Peyer's patch (tissue), 4 donors: ENCODE measurements at places on chromosomes 1 and 21. TPM values are rescaled to one million over a fixed set of nuclear protein-coding genes. Genes with fewer than 3 reads are reported as not detected.

The CYP4X1 gene
- total RNA-seq: 21.5 TPM

The FCRL6 gene
- 2.4 TPM for total RNA-seq

GRCh38 chr1:235176486-235176885, 15.4 kb upstream of the RBM34 start:
- no peak overlapping the region for H3K27ac ChIP-seq
- no peak for DNase-seq
- no peaks in the 10 kb centered on the region for H3K4me1 ChIP-seq
- no peak overlapping the region for H3K4me3 ChIP-seq
- H3K36me3 ChIP-seq: no peaks in the 10 kb centered on the region
- no peaks in the 10 kb centered on the region for H3K27me3 ChIP-seq

DNA sequence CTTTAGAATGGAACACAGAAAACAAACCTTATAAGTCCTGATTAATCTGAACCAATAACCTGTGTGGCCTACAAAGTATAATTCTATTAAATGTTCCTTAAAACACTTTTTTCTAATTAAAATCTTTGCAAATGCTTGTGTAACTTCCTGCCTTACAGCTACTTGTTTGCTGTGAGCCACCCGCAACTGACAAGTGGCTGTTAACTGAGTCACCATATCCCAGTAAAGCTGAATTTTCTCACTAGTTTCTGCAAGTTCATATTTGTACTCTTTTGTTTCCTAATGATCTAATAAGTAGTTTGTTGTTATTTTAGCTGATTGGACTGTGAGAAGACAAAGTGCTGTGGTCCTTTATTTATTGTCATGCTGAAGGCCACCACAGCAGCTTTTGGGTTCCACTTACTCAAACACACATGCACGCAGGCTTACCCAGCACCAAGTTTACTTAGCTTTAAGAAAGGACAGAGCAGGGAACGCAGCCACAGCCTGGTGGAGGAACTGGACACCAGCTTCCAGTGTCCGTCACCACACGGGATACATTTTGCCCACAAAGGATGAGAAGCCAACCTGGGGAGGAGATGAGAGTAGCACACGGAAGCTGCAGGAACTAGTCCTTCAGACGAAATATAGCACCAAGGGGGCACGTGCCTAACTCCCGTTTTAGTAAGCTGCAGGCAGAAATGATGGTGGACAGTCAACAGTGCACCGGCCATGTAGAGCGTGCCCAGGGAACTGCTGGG, 47.8 kb downstream of the LCA5L start:
- no peak overlapping the region for H3K27ac ChIP-seq
- H3K27me3 ChIP-seq: no peaks in the 10 kb centered on the region
- H3K4me1 ChIP-seq: no peaks in the 10 kb centered on the region
- no peak overlapping the region for H3K4me3 ChIP-seq
- H3K36me3 ChIP-seq: peaks cover 56% of the 10 kb centered on the region

- H3K27me3 ChIP-seq: no peaks in the 10 kb centered on the region
- H3K27ac ChIP-seq: no peak overlapping the region
- no peaks in the 10 kb centered on the region for H3K4me1 ChIP-seq
- H3K4me3 ChIP-seq: no peak overlapping the region
- DNase-seq: no peak
- no peaks in the 10 kb centered on the region for H3K36me3 ChIP-seq
Measured at GRCh38 chr1:41957568-41957967, 38.8 kb upstream of the HIVEP3 start.

DNA sequence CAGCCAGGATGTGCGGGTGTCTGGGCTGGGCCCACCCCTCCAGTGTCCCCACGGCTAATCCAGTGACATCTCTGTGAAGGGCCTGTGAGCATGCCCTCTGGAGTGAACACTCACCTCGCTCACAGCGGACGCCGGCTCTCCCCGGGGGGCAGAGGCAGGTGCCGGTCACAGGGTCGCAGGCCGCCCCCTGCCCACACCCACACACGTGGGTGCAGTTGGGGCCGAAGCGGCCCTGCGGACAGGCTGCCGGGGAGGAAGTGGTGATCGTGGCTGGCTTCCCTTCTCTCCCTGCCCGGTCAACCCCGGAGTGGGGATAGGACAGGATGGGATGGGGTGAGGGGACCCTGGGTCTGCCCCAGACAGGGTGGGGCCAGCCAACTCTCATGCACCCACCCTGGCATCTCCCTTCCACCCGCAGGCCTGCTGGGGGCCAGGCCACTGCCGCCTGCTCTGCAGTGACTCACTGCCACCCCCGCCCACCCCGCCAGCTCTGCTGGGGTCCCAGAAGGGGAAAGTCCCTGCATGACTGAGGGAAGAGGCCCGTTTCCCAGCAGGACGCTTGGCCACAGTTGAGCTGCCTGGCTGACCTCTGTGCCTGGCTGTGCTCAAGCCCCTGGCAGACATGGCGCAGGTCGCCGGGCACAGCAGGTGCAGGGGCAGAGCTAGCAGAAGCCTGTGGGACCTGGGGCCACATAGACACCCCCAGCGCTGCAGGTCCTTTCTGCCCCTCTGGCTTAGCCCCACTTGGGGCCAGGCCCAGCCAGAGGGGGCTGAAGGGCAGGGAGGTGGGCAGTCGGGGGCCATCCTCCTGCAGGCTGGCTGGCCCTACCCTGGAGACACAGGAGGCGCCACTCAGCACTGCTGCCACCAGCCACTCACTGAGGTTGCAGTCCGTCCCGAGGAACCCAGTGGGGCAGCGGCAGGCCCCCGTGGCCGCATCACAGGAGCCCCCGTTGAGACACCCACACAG, 41.6 kb downstream of the ARHGEF16 start:
- no peaks in the 10 kb centered on the region for H3K27me3 ChIP-seq
- DNase-seq: no peak
- no peak overlapping the region for H3K4me3 ChIP-seq
- H3K4me1 ChIP-seq: no peaks in the 10 kb centered on the region
- H3K36me3 ChIP-seq: no peaks in the 10 kb centered on the region

DNA sequence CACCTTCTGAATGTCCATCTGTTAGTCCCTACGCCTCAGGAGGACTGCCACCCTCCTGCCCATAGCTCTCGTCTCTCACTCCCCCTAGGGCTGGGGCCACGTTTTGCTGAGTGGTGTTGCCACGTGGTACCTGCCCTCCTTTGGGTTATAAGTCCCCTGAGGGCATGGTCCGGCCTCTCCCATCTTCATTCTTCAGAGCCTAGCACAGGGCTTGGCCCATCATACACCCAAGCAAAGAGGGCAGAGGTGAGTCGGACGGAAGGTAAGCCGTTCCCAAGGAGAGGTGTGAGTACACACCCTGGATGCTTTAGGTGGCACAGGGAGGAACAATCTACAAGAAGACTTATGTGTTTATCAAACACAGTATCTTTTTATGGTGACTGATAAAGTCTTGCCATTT, 10.9 kb downstream of the PADI2 start:
- H3K36me3 ChIP-seq: no peaks in the 10 kb centered on the region
- H3K4me3 ChIP-seq: no peak overlapping the region
- H3K27ac ChIP-seq: peak overlapping the region; percentile 74
- peak; percentile 83 for DNase-seq
- no peaks in the 10 kb centered on the region for H3K4me1 ChIP-seq
- H3K27me3 ChIP-seq: no peaks in the 10 kb centered on the region

DNA sequence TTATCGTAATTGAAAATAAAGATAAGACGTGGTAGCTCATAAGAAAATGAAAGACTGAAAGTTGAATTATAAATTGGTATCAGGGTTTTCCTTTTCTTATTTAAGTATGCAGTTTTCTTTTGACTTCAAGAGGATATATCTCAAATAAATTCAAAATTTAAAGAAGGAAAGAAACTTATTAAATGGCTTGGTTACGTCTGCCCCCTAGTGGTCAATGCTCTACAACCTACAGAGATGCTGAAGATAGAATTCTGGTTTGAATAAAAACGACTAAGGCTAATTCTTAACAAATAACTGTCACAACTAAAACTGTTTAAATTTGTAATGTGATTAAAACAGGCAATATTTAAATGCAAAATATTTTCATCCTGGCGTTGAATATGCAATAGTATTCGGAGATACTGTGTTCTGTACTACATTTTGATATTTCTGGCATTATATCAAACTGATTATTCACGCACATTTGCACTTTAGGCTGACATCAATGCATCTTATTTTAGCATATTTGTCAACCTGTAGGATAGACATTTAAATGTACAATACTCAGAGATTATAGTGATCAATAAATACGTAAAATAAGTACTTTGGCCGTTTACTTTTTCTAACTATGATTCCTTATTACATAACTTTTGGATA, 26.8 kb downstream of the IFI44 start:
- no peak overlapping the region for H3K4me3 ChIP-seq
- no peaks in the 10 kb centered on the region for H3K27me3 ChIP-seq
- H3K4me1 ChIP-seq: no peaks in the 10 kb centered on the region
- no peak for DNase-seq

DNA sequence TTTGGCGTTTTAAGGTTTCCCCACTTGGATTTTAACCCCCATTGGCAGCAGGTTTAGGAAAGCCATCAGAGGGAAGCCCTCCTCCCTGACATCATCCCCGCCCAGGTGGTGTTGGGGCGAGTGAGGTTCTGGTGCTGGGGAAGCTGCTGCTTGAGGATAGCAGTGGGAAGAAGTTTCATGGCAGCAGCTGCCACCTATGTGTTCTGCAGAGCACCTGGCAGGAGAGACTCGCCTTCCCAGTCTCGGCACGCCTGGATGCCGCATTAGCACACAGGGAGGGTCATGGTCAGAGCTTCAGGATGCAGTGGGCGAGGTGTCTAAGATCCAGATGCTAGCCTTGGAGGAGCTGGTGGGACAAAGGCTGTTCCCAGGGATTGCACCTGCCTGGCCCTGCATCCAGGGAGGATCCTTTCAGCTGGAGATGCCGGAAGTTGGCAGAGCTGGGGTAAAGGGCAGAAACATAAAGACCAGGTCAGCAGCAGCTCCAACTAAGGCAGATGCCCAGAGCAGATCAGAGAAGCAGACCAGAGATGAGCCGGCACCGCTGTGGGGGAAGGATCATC, 33.9 kb downstream of the ABCG1 start:
- H3K27ac ChIP-seq: no peak overlapping the region
- H3K36me3 ChIP-seq: no peaks in the 10 kb centered on the region
- no peaks in the 10 kb centered on the region for H3K27me3 ChIP-seq
- no peak overlapping the region for H3K4me3 ChIP-seq
- H3K4me1 ChIP-seq: peaks cover 11% of the 10 kb centered on the region
- no peak for DNase-seq

DNA sequence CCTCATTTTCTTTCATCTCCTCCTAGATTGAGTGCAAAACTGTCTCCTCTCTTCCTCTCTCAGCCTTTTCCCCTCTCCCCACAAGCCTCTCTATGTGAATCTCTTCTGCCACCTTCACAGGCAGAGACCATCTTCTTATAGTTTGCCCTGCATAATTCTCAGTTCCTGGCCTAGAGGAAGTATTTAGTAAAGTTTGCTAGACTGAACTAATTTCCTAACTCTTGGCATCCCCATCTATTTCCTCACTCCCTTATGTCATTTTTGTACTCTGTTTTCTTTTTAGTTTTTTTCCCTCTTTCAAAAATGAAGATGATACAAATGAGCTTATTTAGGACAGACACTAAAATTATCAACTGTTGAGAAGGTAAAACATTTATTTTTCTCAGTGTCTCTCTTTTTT, 66.0 kb downstream of the XCL2 start:
- H3K27ac ChIP-seq: no peak overlapping the region
- no peaks in the 10 kb centered on the region for H3K27me3 ChIP-seq
- no peak for DNase-seq
- H3K36me3 ChIP-seq: no peaks in the 10 kb centered on the region

DNA sequence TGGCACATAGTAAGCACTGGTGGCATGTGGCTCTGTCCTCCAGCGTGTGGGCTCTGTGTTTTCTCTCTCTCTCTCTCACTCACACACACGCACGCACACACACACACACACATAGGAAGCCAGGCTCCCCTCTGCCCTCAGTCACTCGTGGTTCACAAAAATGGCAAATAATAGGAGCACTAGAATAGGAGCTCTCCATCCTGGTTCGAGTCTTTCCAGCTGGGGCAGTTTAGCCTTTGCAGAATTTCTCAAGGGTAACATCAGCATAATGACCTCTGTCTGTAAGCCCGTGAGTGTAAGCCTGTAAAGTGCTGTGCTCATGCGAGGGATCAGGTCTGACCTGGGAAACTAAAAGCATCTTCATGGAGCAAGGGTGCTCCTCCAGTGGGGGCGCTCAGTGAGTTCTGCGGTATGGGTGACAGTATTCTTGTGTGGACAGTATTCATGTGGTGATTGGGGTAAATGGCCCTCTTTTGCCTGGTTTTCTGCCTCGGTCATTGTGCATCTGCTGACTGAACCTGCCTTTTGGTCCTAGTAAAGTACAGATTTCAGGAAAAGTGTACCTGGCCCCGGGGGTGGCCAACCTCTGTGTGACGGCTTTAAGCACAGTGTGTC, 842 bp upstream of the ZC3H12A start:
- H3K36me3 ChIP-seq: no peaks in the 10 kb centered on the region
- H3K4me1 ChIP-seq: peaks cover 6% of the 10 kb centered on the region
- peak; percentile 67 for DNase-seq
